NCI-H1436 (cell line): ENCODE measurements at places on chromosomes 6 and 20.

DNA sequence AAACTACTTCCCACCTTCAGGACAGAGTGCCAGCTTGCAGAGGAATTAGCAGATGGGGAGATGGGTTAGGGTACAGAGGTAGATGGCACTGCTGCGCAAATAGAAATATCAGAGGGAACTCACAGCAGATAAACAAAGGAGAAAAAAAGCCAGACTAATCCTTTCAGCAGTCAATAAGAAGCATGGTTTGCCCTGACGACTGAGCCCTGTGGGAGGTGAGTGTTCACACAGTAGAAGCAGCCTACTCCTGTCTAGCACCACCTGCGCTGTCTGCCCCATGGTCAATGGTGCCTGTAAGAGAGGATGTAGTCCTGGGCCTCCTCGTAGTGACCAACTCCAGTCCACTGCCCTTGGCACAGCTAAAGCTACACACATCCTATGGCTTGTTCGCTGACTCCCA, 174.1 kb downstream of the IBTK start:
- no peak for DNase-seq

- DNase-seq, result no peak
These were observed 16.4 kb downstream of the ZNF311 start for GRCh38 chr6:28988536-28989311.

DNA sequence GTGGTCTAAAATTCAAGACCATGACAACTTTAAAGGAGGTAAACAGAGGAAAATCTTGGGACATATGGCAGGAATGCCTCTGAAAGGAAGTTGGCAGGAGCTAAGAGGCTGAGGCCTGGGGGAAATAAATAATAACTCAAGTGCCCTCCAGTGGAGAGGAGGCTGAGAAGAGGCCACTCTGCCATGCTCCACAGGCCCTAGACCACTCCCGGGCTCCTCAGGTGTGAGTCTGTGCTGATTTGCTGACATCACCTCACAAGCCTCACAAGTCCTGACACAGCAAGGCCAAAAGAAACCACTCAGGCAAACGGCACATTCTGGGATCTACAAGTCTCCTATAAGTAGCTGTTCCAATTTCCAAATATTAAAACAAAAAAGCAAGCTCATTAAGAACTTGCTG, 91.0 kb upstream of the RIPOR2 start:
- DNase-seq, result no peak

GRCh38 chr20:7171911-7172310, 404.4 kb downstream of the BMP2 start:
- DNase-seq, result no peak

GRCh38 chr6:42337985-42338743, 113.6 kb downstream of the TRERF1 start:
- no peak for DNase-seq

GRCh38 chr20:46690219-46691106, 1.2 kb upstream of the TP53RK start:
- no peak for DNase-seq

- no peak for DNase-seq
These were observed 284.1 kb upstream of the TAB2 start for GRCh38 chr6:149033454-149033853.

DNA sequence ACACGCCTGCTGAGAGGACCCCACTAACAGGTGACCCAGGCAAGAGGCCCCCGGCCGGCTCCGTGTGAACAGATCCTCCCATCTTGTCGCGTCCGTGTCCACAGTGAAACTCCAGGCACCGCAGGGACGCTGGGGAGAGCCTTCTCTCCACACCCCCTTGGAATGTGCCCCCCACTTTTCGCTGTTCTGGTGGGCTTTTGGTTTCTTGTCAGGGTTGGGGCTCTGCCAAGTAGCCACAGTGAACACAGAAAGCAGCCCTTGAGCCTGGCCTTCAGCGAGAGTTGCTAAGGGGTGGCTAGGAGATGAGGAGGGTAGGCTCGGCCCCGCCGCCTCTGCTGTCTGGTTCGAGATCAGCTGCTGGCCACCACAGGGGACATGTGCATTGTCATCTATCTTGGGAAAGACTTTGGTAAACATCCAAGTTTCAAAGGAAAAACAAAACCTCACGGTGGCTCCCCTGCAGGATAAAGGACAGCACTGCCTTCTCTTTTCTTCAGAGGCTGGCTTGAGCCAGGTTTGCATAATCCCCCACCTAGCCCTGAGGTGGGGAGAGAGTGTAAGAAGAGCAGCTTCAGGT, 22.7 kb downstream of the SYNDIG1 start:
- DNase-seq, result no peak
